ENCODE measurements at places on chromosomes 13 and 19.

DNA sequence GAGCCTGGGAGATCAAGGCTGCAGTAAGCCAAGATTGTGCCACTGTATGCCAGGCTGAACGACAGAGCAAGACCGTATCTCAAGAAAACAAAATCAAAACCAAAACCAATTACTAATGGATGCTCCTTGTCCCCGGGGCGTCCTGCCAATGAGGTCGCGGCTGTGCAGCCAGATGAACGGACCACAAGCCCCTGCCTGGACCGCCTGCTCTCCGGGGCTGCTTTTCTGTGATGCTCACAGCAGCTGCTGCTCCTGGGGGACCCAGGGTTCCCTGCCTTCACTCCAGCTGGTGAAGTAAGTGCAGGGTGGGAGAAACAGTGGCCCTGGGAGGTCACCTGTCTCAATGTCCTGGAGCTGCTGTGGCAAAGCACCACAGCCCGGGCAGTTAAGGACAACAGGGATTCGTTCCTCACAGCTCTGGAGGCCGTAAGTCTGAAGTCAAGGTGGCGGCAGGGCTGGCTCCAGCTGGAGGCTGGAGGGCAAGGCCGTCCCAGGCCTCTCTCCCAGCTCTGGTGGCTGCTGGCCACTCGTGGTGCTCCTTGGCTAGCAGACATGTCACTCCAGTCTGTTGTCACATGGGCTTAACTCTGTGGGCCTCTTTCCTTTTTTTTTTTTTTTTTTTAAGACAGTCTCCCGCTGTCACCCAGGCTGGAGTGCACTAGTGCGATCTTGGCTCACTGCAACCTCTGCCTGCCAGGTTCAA lies 10.1 kb downstream of the COPE start:
- DNase-seq = no peak

GRCh38 chr13:90039516-90039915 lies 1308.0 kb upstream of the MIR17HG start:
- no peak for DNase-seq

GRCh38 chr13:71254384-71254783 lies 612.6 kb downstream of the DACH1 start:
- no peak for DNase-seq

DNA sequence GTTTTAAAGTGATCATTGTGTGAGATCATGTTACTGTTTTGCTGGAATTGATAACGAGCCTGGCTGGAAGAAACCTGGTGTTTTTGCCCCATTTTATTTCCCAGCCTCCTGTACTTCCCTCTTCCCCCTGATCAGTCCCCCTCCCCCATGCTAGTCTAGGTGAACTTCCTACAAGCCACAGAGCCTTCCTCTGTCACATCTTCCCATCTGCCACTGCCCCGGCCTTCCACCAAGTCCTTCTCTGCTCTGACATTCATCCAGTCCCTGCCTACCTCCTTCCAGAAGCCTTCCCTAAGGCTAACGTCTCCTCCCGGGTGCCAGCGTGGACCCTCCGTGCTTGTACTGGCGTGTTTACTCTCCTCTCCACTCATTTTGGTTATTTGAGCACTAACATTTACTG lies 14.3 kb downstream of the FARP1 start:
- DNase-seq = no peak

DNA sequence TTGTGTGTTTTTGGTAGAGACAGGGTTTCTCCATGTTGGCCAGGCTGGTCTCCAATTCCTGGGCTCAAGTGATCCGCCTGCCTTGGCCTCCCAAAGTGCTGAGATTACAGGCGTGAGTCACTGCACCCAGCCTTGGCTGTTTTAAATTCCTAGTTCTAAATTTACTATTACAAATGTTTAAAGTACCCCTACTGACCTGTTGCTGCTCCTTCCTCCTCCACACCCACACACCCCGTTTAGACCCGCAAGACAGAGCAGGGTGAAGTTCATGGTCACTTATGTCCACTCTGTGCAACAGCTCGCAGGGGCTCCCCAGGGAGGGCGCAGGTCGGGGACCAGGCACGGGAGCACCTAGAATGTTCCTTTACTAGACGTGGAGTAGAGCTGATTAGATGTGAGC lies 28.7 kb downstream of the TMEM161A start:
- DNase-seq = no peak

DNA sequence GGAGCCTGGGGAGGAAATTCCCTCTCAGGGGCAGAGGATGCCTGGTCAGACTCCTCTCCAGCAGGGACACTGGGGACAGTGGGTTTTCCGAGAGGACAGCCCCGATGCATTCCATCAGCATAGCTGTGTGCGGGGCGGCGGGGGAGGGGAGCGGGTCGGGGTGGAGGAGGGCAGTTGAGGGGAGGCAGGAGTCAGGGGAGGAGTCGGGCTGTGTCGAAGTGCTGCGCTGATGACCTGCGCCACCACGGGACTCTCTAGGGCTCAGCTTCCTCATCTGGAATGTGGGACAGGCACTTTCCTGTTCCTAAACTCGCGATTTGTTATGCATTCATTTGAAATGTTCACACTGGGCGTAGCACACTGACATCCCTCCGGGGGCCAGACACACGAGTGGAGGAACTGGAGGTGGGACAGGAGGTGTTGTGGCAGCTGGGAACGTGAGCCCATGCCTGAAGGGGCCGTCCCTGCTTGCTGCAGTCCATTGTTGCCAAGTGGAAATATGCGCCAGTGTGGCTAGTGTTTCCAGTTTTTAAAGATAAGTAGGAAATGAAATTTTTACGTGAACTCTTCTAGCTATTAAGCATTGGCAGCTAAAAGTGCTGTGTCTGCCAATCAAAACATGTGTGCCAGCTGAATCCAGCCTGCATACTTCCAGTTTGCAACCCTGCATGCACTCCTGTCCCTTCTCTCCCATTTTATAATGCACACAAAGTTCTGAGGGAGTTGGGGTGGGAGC lies 43.3 kb downstream of the FLT1 start:
- DNase-seq = no peak

DNA sequence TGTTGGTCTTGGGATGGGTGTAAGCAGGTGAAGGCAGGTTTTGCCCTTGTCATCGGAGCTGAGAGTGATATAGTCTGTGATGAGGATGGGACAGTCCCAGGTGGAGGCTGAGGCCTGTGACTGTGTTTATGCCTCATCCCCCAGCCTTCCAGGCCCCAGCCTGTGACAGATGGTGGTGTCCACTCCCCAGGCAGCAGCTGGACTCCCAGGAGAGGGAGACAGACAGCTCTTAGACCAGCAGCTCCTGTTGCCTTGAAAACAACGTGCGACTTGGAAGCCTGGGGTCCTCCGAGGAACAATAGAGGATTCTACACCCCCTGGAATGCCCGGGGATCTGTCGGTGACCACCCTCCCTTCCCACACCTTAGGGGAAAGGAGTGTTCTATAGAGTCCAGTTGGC lies 63.8 kb downstream of the CHST8 start:
- DNase-seq = no peak

GRCh38 chr13:106702505-106702904 lies 134.6 kb upstream of the ARGLU1 start:
- no peak for DNase-seq

- no peak for DNase-seq
Observed at GRCh38 chr19:33722456-33723239, 74.0 kb upstream of the KCTD15 start.

GRCh38 chr13:34627509-34628208 lies 314.4 kb upstream of the NBEA start:
- DNase-seq = no peak

DNA sequence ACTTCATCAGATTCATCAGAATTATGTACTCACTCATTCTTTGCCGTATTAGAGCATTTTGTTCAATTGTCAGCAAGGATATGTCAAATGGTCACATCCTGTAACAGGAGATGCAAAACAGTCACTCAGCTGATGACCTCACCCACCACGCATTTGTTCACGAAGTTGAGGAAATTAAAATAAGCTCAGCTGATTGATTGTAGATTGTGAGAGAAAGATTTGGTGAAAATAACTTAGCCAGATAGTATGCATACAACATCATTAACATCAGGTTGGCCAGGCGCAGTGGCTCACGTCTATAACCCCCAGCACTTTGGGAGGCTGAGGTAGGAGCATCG lies 22.6 kb upstream of the CDC16 start:
- DNase-seq = no peak

DNA sequence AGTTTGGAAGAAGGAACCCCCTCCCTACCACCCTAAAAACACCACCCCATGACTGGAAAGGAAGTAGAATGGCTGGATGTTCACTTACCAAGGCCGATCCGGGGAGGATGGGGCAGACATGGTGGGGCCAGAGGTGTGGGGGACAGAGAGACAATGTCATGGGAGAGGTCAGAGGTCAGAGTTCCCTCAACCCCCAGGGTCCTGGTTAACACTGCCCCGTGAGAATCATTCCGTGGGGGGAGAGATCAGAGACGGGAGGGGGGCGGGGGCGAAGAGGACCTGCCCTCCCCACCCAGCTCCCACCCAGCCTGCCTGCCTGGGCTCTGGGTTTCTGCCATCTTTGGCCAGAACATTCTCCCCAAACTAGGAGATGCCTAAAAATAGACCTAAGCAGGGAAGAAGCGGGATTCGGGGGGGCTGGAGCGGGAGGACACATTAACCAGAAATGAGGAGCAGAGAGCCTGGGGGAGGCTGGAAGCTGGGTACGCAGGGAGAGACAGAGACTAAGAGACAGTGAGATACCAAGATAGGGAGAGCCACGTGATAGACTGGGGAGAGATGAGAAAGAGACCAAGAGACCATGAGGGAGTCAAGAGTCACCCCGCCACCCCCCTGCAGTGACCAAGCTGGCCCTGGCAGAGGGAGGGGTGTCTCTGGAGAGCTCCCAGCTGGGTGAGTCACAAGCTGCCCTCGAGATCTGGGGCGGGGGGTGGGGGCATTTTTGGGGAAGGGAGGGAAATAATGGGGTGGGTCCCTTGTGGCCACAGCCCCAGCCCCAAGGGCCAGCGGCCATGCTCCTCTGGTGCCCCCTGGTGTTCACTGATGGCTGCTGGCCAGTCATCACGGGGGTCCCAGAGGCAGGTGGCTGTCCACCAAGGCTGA lies 6.1 kb upstream of the KANK2 start:
- peak; percentile 64 for DNase-seq

DNA sequence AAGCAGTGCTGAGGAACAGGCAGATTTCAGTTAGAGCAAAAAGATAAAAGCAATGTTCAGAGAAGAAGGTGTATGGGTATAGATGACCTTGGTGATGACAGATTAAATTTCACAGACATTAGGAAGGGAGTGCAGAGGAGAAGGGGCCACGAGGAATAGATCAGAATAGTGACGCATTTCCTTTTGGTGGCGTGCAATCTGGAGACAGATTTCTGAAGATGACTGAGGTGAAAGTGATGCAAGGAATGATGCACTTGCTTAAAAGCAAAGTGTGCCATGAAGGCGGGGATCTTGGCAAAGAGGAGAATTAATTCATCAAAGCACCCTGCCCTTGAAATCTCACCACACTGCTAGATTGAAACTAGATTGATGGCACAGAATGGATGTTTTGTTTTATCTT lies 202.4 kb downstream of the ITGBL1 start:
- DNase-seq = no peak

DNA sequence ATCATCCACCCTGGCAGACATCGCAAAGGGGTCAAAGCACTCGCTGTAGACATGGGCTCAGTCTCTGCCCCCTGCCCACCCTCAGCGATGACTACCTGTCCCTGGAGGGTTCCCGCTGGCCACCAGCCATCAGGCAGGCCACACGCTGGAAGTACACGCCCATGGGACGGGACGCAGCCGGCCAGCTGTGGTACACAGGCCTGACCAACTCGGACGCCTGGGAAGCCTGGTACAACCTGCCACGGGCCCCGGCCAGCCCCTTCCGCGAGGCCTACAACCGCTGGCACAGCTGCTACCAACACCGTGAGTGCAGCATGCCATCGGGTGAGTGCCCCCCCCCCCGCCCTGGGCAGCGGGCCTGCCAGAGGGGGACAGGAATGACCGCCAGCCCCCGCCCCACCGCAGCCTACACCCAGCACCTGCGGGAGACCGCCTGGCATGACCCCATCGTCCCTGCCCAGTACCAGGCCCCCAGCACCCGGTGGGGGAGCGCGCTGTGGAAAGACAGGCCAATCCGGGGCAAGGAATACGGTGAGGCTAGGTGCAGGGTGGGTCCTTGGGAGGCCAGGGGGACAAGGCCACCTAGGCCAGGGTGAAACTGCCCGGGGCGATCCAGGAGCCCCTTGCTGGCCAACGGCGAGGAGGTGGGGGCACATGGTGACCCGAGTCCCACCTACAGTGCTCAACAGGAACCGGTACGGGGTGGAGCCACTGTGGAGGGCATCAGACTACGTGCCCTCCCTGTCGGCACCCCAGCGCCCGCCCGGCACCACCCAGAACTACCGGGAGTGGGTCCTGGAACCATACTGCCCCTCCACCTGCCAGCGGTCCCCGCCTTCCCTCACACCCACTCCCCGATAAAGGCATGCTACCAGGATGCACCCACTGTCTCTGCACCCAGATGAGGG lies 4.4 kb downstream of the TEKTIP1 start:
- DNase-seq = no peak

- no peak for DNase-seq
Observed at GRCh38 chr13:23629566-23630272, 59.5 kb downstream of the TNFRSF19 start.

DNA sequence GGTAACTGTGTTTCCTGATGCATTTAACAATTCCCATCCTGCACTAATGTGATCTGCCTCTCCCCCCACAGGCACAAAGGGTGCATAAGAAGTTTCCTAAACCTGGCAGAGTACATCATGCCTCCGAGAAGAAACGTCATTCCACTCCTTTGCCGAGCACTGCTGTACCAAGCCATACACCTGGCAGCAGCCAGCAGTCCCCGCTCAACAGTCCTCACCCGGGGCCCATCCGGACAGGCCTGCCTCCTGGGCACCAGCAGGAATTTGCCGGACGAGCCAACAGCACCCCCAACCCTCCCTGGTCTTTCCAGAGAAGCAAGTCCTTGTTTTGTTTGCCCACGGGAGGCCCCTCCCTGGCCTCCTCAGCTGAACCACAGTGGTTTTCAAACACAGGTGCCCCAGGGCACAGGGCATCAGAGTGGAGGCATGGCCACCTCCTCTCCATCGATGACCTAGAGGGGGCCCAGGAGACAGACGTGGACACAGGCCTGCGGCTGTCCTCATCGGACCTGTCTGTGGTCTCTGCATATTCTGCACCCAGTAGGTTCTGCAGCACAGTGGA lies 58.3 kb downstream of the FAM124A start:
- no peak for DNase-seq

DNA sequence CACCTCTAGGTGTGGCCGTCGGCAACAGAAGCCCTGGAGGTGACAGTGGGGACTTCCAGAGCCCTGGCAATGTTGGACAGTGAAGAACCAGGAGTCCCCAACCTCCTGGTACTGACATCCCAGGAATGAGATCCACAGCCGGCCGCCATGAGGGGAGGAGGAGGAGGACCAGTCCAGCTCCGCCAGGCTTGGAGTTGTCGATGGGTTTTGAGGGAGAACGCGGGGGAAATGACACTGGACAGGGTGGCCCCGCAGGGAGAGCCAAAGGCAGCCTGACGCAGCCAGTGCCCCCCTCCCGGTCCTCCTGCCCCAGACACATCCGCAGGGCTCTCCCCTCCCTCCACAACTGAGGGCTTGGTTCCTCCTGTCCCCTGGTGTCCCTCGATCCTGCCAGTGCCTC lies 57.9 kb downstream of the SPACA7 start:
- no peak for DNase-seq

- DNase-seq = no peak
Observed at GRCh38 chr13:61253105-61253877, 162.4 kb downstream of the PCDH20 start.
